CD8-positive, alpha-beta memory T cell (primary cell): ENCODE measurements at places on chromosomes 3 and 15. TPM values are rescaled to one million over a fixed set of nuclear protein-coding genes. Genes with fewer than 3 reads are reported as not detected.

GRCh38 chr3:186169379-186169778 is 60.5 kb upstream of the ETV5 start:
- no peaks in the 10 kb centered on the region for H3K27me3 ChIP-seq
- H3K36me3 ChIP-seq: no peaks in the 10 kb centered on the region
- no peak overlapping the region for H3K27ac ChIP-seq
- no peak overlapping the region for H3K4me3 ChIP-seq
- no peaks in the 10 kb centered on the region for H3K4me1 ChIP-seq

- no peak overlapping the region for H3K4me3 ChIP-seq
- no peaks in the 10 kb centered on the region for H3K27me3 ChIP-seq
- H3K27ac ChIP-seq: no peak overlapping the region
- no peak for DNase-seq
- H3K36me3 ChIP-seq: no peaks in the 10 kb centered on the region
Observed at GRCh38 chr15:57566834-57567233, 24.9 kb upstream of the MYZAP start.

GRCh38 chr3:184685646-184686045 is 26.2 kb downstream of the MAGEF1 start:
- no peaks in the 10 kb centered on the region for H3K36me3 ChIP-seq
- DNase-seq: no peak
- no peak overlapping the region for H3K27ac ChIP-seq
- peaks cover 5% of the 10 kb centered on the region for H3K27me3 ChIP-seq
- H3K4me3 ChIP-seq: no peak overlapping the region
- H3K4me1 ChIP-seq: no peaks in the 10 kb centered on the region

DNA sequence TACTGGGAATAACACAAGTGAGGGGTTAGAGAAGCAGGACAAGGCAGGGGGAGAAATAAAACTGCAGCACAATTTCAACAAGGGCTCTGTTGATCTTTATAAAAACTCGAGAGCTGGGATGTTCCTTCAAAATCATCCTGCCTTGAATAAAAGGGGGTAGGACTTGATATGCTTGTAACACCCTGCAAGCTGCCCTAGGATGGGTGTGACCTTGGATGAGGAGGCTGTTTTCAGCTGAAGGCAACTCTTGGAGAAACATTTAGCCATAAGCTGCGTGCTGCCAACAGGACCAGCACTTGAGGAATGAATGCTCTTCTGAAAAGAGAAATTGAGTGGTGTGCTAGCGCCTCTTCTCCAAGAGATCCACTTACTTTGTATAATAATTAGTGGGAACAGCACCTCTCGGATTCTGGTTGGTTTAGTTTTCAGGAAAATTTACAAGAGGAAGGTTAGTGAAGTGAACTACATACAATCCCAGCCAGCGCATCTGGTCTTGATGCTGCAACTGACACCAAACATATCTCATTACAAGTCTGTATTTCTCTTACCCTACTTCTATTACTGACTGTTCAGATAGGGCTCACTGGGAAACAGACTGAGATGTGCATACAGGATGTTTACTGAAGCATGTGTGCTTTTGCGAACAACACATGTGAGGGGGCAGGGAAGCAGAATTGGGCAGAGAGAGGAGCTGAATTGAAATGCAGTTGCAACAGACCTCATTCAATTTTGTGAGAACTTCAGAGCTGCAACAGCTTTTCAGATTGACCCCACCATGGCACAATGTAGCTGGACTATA is 643.0 kb upstream of the GOLIM4 start:
- no peak overlapping the region for H3K4me3 ChIP-seq
- H3K27me3 ChIP-seq: no peaks in the 10 kb centered on the region
- DNase-seq: no peak
- no peaks in the 10 kb centered on the region for H3K4me1 ChIP-seq

DNA sequence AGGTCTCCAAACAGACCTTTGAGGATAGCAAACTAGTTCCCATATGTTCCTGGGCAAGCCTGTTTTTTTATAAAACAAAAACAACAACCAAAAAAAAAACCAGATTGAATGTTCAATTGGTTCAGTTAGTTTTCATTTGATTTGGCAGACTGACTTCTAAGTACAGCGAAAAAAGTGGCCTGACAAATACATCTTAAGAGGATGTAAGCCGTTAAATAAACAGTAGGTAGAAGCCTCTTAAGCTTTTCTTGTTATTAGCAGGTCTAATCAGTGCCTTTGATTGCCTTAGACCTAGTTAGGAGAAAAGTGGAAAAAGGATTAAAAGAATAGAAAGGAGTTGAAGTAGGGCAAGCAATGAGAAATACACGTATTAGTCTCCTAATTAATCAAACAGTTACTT is 13.2 kb downstream of the TSC22D2 start:
- no peak for DNase-seq
- no peaks in the 10 kb centered on the region for H3K36me3 ChIP-seq
- H3K27ac ChIP-seq: no peak overlapping the region
- H3K4me3 ChIP-seq: no peak overlapping the region

DNA sequence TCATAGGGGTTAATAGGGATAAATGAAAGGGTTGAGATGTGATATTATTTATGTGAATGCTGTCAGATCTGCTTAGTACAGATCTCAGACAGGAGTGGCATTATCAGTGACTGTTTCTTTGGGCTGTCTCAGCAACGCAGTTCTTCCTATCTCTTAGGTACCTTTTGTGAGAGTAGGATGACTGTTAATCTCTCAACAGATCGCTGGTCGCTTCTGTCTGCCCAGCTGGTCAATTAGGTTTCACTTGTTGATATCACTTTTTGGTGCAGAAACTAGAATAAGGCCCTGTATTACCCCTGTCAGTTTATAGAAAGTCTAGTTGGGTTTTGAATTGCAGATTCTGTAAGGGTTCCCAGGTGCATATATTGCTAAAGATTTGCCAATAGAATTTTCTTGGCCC is 16.5 kb downstream of the DIS3L start:
- DNase-seq: no peak
- no peaks in the 10 kb centered on the region for H3K27me3 ChIP-seq
- no peak overlapping the region for H3K27ac ChIP-seq
- no peak overlapping the region for H3K4me3 ChIP-seq
- H3K36me3 ChIP-seq: peaks cover 42% of the 10 kb centered on the region

DNA sequence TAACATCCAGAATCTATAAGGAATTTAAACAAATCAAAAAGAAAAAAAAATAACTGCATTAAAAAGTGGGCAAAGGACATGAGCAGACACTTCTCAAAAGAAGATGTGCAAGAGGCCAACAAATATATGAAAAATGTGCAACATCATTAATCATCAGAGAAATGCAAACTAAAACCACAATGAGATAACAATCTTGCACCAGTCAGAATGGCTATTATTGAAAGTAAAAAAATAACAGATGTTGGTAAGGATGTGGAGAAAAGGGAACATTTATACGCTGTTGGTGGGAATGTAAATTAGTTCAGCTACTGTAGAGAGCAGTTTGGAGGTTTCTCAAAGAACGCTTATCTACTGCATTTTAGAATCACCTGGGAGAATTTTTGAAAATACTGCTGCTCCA is 186.1 kb downstream of the OTOL1 start:
- H3K4me1 ChIP-seq: no peaks in the 10 kb centered on the region
- no peaks in the 10 kb centered on the region for H3K27me3 ChIP-seq
- no peak overlapping the region for H3K4me3 ChIP-seq
- H3K27ac ChIP-seq: no peak overlapping the region
- no peak for DNase-seq

DNA sequence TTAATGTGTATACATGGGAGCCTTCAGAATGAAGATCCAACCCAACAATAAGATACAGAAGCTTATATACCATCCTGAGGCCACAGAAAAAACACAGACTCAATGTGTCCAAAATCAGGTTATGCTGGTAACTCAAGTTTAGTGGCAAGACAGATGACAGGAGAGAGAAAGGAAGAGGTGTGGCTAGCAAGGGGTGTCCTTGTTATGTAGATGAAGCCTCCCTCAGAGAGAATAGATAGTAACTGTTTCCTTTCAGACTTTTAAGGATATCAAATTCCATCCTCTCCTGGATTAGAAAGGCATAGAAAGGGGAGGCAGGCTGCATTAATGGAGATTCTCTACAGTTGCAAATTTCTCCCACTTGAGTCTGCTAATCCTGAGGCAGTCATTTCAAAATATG is 447.4 kb downstream of the GABRB3 start:
- H3K4me1 ChIP-seq: no peaks in the 10 kb centered on the region
- H3K36me3 ChIP-seq: no peaks in the 10 kb centered on the region
- H3K27ac ChIP-seq: no peak overlapping the region
- no peaks in the 10 kb centered on the region for H3K27me3 ChIP-seq
- no peak for DNase-seq

The CHRNA3 gene
- not detected for total RNA-seq

The LYZL4 gene
- total RNA-seq: not detected

The TPRG1 gene
- 29.6 TPM for total RNA-seq

The CCRL2 gene
- 2.7 TPM for total RNA-seq

The STX19 gene
- total RNA-seq: not detected

The IMPG2 gene
- total RNA-seq: 0.20 TPM
